NCI-H526 treated with DMSO at 0.1 percent for 48 hours (cell line): ENCODE measurements at places on chromosomes 7 and 10.

DNA sequence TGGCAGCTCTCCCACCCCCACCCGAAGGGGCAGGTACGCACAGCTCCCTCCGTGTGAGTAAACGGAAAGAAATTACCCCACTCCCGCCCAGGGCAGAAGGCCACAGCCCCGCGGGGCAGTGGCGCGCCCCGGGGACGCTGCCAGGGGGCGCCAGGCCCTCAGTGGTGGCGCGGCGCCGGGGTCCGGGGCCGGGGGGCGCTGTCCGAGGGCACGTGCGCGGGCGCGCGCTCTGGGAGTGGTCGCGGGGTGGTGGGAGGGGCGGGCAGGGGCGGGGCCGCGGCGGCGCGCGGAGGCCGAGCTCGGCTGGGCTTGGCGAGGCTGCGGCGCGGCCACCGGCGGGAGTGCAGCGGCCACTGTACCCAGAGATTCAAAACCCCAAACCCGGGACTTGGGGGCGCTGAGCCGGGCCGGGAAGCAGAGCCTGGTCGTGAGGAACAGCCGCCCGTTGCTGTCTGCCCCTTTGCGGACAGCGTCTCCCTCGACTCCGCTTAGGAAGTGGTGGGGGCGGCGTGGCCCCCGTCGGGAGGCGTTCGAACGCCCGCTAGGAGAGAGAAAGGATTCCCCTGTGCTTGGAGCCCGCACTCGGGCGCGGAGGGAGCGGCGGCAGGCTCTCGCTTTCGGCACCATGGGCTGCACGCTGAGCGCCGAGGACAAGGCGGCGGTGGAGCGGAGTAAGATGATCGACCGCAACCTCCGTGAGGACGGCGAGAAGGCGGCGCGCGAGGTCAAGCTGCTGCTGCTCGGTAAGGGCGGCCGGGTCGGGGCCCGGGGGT lies at the start of gene GNAI1:
Gene GNAI1 (plus strand): TSS at position 296 of the 773 bp plus-strand sequence. CDS start 330 bp downstream, at position 626.
- peak; percentile 81 for DNase-seq

DNA sequence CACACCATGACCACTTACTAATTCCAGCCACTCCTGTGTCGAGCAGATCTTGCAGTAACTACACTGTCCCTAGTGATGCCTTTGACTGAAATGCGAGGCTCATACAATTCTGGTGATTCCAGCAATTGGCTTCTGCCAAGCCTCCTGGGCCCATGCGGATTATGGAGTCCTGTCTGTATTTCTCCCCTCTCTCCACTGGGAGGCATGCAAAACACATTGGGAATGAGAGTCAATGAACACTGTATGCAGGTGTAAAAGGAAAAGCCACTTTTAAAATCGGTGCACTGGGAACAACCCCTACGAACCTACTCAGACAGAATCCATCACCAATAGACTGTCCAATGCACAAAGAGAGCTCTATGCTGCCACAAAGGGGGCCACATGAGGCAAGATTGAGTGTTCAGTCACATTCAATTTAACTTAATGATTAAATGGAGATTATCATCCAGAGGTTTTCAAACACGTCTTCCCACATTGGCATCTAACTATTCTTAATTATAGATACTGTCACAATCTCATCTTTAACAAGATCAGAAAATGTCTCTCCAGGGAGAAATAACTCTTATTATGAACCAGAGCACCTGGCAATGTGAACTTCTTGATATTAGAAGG lies 550.6 kb downstream of the GLRX3 start:
- DNase-seq: peak; percentile 5

DNA sequence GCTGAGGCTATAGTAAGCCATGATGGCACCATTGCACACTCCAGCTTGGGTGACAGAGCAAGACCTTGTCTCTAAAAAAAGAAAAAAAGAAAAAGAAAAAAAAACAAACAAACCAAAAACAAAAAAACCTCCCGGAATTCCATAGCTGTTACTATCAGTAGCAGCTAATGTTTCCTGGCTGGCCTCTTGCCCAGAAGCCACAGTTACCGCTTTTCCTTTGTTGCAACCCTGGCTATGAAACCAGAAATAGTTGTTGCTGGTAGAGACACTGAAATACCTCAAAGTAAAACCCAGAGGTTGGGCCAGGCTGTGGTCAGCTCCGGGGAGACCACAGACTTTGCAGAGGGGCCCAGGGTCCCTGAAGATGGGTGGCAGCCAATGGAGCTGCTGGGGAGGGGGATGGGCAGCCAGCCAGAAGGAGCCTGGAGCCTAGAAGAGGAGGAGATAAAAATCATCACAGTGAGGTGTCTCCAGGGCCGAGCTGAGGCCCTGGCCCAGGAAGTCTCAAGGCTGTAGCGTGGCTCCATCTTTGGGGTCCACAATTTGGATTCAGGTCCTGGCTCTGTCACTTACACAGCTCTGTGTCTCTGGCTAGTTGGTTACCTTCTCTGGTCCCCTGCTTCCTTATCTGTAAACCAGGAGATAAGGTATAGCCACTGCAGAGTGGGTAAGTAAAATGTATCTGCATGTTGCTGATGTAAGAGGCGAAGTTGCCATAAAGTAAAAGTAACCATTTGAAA lies 3.4 kb upstream of the CHST12 start:
- DNase-seq: no peak

GRCh38 chr10:104809288-104810090 lies 168.4 kb downstream of the SORCS3 start:
- DNase-seq: no peak

GRCh38 chr10:44776181-44776580 lies 135.0 kb upstream of the TMEM72 start:
- DNase-seq: no peak

- no peak for DNase-seq
These were observed 58.4 kb upstream of the FZD8 start for GRCh38 chr10:35700487-35700882.

DNA sequence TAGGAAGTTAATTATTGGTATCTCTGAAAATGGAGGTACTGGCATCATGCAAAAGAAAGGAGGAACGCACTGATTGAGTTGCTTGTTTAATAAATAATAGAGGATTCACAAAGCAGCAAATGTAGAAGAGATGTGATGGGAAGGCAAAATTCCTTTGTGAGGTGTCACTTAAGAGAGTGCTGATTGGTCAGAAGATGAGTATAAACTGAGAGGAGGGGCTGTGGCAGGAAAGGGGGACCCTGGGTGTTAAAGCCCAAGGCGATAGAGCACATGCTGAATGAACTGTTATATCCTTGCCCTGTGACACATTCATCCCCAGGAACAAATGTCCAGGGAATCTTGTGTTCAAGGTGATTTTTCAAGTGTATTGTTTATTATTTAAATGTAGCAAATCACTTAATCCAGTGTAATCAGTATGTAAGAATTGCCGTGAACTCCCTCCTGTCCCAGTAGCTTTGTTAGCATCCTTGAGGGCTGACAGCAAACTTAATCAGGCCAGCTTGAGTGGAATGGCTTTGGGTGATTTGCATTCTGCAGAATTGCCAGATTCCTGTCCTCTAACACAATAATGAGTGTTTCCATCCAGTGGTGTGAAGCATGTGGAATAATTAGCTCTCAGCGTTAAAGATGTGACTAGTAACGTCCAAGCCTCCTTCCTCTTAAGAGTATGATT lies 111.9 kb downstream of the CHN2 start:
- DNase-seq: no peak

DNA sequence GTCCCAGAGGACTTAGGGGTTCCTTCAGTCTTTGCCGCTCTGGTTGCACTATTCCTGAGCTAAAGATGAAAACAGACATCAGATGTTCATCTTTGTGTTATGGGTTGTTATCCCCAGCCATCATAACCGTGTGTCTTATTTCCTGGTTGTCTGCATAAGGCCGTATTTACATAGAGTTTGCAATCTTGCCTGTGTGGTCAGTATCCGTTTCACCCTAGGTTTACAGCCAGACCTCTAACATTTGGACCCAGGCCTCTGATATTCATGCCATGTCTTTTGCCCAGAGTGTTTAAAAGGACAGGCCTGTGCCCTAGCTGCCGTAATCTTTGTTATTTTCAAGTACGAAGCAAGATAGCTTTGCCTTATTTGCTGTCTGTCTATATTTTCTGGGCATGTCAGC lies 26.6 kb downstream of the LRRC4 start:
- no peak for DNase-seq

DNA sequence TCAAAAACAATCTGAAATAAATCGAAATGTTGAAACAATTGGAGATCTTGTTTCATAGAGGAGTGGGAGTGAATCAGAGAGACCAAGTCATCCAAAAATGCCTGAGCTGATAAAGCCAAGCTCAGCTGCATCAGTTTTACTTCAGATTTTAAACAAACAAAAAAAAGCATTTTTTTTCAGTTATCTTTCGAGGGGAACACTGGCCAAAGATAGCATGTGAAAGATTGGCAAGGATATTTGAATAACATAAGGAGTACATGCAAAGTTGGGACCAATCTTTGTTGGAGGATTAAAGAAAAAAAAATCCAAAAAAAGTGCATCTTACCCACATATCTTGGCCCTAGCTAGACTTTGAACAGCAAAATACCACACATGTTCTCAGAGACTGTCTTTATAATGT lies 47.2 kb downstream of the RHOBTB1 start:
- no peak for DNase-seq

GRCh38 chr10:118238573-118239235 lies 103.4 kb downstream of the FAM204A start:
- no peak for DNase-seq

DNA sequence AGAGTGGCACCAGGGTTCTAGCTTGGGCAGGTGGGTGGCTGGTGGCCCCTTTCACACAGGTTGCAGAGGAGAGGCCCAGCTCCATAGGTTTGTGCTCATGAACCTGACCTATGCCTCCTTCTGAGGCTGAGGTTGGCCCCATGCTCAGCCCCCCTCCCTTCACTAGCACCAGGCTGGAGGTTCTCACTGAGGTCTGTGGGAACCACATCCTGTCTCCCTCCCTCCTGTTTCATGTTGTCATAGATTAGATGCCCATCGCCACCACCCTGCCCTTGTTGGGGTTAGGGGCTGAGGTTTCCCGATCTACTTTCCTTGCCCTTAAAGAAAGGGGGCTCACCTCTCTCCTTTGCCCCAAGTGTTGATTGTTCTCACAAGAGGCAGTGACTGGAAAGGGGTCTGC lies 14.7 kb downstream of the NEUROG3 start:
- no peak for DNase-seq

- DNase-seq: no peak
These were observed 76.3 kb downstream of the CLIP2 start for GRCh38 chr7:74365322-74366022.

DNA sequence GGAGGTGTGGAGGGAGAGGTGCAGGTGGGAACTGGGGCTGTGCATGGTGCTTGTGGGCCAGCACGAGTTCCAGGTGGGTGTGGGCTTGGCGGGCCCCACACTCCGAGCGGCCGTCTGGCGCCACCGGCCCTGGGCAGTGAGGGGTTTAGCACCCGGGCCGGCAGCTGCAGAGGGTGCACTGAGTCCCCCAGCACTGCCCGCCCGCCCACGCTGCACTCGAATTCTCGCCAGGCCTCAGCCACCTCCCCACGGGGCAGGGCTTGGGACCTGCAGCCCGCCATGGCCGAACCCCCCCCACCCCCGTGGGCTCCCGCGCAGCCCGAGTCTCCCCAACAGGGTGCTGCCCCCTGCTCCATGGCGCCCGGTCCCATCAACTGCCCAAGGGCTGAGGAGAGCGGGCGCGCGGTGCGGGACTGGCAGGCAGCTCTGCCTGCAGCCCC lies 810.2 kb downstream of the PCDH15 start:
- no peak for DNase-seq

DNA sequence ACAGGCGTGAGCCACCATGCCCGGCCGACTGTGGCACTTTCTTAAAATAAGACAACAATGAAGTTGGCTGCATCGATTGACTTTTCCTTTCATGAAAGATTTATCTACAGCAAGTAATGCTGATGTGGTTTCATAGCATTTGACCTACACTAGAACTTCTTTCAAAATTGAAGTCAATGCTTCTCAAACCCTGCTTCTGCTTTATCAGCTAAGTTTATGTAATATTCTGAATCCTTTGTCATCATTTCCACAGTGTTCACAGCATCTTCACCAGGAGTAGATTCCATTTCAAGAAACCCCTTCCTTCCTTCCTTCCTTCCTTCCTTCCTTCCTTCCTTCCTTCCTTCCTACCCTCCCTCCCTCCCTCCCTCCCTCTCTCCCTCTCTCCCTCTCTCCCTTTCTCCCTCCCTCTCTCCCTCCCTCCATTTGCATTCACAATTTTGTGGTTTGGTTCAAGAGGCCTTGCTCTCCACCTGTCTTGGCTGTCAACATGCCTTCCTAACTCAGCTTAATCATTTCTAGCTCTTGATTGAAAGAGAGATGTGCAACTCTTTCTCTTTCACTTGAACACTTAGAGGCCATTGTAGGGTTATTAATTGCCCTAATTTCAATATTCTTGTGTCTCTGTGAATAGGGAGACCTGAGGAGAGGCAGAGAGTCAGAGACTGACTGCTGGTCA lies 52.1 kb downstream of the HDAC9 start:
- DNase-seq: no peak

DNA sequence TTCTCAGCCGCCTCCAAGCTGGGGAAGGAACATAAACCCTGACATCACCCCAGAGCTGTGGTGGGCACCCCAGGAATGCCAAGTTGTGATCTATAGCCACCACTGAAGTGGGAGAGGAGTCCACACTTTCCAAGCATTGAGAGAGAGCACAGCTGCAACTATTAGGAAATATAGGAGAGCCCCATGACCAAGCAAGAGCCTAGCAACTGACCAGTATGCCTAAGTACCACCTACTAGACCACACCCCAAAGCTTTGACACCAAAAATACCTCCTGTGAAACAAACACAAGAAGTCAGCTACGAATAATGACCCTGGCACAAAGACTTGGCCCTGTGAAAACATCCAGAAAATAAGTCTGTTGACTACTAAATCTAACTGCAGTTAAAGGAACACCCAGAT lies 804.1 kb upstream of the IGFBP3 start:
- DNase-seq: no peak

DNA sequence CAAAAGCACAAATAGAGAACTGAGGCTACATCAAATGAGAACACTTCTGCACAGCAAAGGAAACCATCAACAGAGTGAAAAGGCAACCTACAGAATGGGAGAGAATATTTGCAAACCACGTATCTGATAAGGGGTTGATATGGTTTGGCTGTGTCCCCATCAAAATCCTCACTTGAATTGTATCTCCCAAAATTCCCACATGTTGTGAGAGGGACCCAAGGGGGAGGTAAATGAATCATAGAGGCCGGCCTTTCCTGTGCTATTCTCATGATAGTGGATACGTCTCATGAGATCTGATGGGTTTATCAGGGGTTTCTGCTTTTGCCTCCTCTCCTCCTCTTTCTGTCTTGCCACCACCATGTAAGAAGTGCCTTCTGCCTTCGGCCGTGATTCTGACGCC lies 120.6 kb upstream of the FRMD4A start:
- DNase-seq: no peak

- no peak for DNase-seq
These were observed 6.2 kb upstream of the ACHE start for GRCh38 chr7:100901921-100902332.

GRCh38 chr10:18319628-18320027 lies 179.4 kb downstream of the CACNB2 start:
- DNase-seq: no peak

GRCh38 chr7:12709726-12710502 lies 22.5 kb downstream of the ARL4A start:
- no peak for DNase-seq

GRCh38 chr10:10657139-10657760 lies 360.4 kb upstream of the CELF2 start:
- no peak for DNase-seq
